NCI-H1436 treated with DMSO at 0.1 percent for 48 hours (cell line): ENCODE measurements at places on chromosomes 4 and X.

DNA sequence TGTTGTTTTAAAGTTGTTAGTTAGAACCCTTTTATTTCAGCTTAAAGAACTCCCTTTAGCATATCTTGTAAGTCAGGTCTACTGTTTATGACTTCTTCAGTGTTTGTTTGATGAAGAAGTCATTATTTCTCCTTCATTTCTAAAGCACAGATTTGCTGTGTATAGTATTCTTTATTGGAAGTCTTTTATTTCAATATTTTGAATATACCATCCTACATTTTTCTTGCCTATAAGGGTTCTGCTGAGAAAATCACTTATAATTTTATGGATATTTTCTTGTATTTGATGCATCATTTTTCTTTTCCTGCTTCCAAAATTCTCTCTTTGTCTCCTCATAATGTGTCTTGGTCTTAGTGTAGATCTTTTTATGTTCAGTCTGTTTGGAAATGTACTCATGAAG, 134.5 kb downstream of the CPXCR1 start:
- no peak for DNase-seq

DNA sequence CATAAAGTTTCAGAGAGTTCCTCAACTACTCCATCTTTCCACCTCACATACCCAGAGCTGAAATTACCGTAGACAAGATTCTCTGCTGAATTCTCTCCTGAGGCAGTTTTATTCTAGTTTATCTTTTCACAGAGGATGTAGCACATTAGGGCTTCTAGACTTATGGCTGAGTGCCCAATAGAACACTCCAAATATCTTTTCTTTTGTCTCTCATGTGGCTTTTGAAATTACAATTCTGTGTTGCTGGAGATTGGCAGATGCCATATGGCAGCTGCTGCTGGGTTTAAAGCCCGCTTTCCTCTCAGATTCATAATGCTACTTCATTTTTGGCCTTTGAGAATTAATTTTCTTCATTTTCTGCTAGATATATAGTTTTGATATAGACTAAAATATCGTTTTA, 107.6 kb upstream of the BANK1 start:
- peak; percentile 16 for DNase-seq

DNA sequence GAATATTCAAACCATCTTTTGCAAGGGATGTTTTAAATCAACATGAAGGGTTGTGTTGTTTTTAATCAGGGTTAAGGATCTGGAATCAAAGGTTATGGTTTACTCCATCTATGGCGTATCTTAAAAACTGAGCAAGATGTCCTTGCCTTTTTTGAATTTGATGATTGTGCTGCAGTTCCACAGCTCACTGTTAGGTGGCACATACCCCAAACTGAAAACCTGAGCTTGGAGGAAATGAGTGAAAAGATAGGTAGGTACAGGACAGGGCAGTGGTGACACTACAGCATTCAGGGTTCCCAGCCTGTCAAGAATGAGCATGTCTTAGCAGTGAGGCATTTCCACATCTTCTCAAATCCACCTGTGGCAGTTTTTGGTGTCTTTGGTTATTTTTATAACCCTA, 13.1 kb upstream of the EOLA1 start:
- no peak for DNase-seq

GRCh38 chr4:168183717-168184571, 91.6 kb downstream of the ANXA10 start:
- DNase-seq: no peak

DNA sequence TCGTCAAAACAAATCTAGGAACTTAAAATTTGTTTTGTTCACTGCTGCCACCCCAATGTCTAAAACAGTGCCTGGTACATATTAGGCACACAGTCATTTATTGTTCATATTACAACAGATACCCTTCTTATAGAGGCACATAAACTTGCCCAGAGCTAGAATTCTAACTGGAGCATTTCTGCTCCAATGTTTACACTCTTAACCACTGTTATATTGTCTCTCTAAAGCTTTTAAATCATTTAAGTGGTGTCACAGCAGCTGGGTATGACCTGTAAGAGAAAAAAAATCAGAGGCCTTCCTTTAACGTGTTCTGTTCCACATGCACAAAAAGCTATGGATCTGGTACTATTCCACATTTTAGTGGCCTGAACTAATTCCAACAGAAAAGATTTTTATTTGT, 3.0 kb downstream of the UBE2D3 start:
- DNase-seq: no peak

GRCh38 chrX:11992271-11992670, 146.0 kb upstream of the FRMPD4 start:
- DNase-seq: no peak

- no peak for DNase-seq
These were observed 76.4 kb downstream of the ZFYVE28 start for GRCh38 chr4:2341911-2342652.

DNA sequence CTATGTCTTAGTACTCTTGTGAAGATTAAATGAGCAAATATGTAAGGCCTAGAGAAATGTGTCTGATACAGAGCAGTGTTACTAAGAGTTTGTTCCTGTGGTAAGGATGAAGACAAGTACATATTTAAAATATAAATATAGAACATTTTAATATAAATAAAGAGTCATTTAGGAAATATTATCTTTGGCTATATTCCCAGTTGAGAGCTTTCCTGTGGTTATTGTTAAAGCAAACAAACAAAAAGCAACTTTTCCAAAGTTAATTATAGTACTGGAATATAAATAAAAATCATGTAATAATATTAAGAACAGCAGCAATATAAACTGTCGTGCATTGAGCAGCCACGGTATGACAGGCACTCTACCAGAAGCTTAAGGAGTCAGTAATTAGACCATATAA, 472.5 kb downstream of the INPP4B start:
- DNase-seq: no peak

DNA sequence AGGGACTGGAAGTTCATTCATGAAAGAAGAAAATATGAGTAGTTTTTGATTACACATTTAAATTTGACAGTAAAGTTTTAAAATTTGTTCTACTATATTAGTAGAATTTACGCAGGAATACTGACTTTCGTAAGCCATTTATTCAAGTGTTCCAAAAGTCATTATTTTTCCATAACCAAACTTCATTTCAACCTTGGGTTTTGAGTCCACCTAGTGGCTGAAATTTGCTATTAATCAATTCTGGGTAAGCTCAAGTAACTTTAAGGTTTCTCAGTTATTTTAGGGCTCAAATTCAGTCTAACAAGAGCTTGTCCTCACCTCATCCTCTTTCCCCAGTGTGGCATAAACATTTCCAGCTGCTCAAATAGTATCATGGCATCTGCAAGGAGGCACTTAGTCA, 175.4 kb downstream of the SH3BGRL start:
- no peak for DNase-seq

- DNase-seq: no peak
These were observed 2.5 kb upstream of the HTRA3 start for GRCh38 chr4:8267077-8267476.

GRCh38 chr4:23814996-23815660, 74.7 kb downstream of the PPARGC1A start:
- DNase-seq: no peak

DNA sequence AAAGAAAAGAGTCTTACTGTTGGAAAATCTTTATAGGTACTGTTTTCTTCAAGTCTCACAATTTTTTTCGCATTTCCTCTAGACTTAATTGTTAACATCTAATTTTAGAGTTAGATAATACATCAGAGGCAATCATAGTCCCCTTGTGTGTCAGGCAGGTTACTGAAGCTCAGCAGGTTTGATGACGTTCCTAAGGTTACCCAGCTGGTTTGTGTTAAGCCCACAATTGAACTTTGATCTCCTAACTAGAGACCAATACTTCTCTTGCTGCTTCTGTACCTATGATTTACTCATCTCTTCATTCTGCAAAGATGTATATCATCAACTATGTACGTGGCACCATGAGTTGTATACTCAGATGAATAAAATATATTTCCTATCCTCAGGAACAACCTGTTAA, 131.6 kb upstream of the STIM2 start:
- no peak for DNase-seq

GRCh38 chr4:2290974-2291704, 29.2 kb upstream of the MXD4 start:
- no peak for DNase-seq

- peak; percentile 73 for DNase-seq
These were observed 357.8 kb downstream of the MID1IP1 start for GRCh38 chrX:39158801-39159657.

DNA sequence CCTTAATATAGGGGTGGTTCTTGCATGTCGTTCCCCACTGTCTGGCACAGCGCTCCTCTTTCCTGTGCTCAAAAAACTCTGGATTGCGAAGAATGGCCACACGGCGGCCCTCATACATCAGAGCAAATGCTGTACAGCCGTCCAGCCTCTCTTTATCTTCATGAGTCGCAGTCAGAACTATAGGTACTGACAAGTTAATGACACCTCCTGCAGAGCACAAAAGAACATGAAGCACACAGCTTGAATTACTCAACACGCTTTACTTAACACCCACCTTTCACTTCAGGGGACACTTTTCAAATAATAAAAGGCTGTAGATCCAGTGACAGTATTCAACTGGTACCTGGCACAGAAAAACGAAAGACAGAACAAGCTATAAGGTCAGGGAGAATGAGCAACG, 65.3 kb downstream of the PAPSS1 start:
- DNase-seq: no peak

DNA sequence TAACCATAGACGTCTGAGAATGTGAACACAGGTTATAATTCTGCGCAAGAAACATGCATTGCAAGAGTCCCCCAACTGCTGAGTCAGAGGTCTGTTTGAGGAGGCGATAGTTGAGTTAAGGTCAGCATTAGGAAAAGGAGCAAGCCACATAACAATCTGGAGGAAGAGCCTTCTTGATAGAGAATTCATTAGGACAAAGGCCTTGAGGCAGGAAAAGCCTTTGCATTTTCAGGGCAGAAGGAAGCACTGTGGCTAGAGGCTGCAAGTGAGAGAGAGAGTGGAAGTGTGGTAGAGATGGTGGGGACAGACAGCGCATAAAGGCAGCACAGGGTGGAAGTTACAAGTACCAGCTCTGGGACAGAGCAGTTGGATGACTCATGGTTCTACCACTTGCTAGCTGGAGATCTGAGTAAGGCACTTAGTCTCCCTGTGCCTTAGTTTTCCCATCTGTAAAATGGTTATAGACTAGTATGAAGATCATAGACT, 125.8 kb upstream of the LNX1 start:
- DNase-seq: no peak

DNA sequence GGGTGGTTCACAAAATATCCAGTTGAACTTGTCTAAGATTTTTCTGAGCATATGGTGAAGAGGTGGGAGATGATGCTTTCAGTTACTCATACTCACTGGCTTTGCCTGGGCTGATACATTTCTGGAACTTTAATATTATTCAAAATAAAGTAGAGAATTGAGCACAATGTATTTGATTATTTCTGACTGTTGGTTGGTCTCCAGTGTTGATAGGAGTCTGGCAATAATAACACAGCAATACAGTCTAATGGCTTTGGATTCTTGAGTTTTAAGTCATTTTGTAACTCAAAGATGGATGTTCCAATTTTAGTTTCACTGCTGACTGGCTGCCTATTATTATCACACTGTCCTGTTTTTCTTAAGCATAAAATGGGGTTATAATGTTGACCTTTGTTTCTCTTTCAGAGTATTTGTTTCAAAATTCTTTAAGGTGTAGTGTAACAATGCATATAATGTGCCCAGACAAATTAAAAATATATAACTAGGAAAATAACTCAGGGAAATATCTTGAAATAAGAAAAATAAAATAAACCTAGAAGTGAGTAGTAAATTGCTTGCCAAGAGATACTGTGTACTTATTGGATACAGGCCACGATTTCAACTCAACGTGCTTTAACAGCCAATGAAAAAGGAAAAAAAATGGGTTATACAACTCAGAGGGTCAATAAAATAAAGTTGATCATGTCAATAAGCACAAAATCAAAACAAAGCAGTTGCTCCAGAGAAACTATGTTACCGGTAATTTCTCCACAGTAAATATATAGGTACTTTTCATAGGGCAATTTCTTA, 99.0 kb downstream of the ARSJ start:
- DNase-seq: no peak

DNA sequence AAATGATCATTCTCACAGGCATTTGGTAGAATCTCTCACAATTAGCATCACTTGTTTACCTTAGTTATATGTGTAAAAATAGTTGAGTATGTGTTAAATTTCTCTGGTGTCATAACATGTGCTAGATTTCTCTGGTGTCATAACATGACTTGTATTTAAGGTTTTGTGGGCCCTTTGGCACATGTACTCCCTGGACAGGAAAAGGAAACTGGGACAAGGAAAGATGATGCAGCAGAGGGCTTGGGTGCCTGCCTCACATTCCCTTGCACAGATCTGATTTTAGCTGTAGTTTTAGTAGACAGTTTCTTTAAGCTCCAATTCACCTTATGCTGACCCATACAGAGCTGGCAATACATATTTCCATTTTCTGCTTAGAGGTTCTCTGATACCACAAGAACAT, 726.0 kb downstream of the C4orf33 start:
- no peak for DNase-seq

- DNase-seq: no peak
These were observed 28.8 kb downstream of the PPP2R3B start for GRCh38 chrX:357693-358471.

GRCh38 chr4:337932-338758, 531 bp downstream of the ZNF141 start:
- no peak for DNase-seq

DNA sequence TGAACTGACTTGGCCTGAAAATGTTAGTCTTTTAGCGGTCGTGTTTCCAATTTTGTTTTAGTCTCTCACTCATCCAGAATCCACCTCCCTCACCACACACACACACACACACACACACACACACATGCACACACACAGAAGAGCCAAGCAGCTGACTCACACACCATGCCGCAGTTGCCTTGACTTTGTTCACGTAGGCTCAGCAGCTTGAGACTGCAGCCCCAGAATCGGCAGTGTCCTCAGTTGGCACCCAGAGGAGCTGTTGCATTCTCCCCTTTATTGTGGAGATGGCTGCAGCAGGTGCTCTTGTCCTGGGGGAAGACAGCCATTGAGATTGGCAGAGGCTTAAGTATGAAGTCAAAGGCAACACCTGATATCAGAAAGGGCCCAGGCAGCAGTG, 20.9 kb upstream of the XPNPEP2 start:
- no peak for DNase-seq

GRCh38 chr4:181528570-181529184, 714.5 kb upstream of the TENM3 start:
- peak; percentile 18 for DNase-seq
